ENCODE measurements at places on chromosomes 5 and 9. TPM values are rescaled to one million over a fixed set of nuclear protein-coding genes. Genes with fewer than 3 reads are reported as not detected.

The NR5A1 gene
- total RNA-seq: not detected

- peak; percentile 52 for DNase-seq
These were observed 42.7 kb downstream of the NDUFS4 start for GRCh38 chr5:53603009-53603687.

GRCh38 chr9:122342323-122343050 is 28.3 kb upstream of the PTGS1 start:
- DNase-seq: no peak

- DNase-seq: no peak
These were observed 120.9 kb upstream of the STK32A start for GRCh38 chr5:147113967-147114366.

DNA sequence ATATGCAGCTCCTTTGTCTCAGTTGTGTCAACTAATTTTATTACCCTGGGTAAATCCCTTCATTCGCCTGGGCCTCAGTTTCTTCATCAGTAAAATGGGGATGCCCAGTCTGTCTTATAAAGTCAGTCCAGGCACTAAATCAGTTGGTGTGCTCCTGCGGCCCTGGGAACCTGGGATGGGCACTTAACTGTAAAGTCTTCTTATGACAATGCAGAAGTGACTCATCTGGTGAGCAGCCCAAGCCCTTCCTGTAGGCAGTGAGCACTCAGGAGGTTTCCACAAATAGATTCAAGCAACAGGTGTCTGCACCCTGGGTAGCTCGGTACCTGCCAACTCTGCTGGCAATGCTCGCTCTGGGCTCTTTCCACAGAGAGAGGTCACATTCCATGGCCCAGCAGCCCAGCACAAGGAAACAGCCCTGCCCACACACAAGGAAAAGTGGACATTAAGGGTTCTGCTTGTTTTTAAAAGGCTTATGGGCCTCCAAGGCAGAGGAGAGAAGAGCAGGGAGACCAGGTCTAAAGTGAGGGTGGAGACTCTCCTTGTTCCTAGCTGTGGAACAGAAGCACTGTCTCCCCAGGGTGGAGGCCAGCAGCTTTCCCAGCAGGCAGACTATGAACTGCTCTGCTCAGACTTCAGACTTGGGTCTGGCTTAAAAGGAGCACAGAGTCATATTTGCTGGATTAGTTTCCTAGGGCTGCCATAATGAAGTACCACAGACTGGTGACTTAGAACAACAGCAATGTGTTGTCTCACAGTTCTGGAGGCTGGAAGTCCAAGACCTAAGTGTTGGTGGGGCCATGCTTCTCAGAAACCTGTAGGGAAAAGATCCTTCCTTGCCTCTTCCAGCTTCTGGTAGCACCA is 89.7 kb upstream of the ADRA1B start:
- peak; percentile 81 for DNase-seq

GRCh38 chr9:89929673-89930480 is 325.1 kb downstream of the GADD45G start:
- DNase-seq: peak; percentile 24

- DNase-seq: peak; percentile 74
These were observed 56.7 kb upstream of the ACTBL2 start for GRCh38 chr5:57539281-57539701.
